ENCODE measurements at places on chromosomes 4 and X.

DNA sequence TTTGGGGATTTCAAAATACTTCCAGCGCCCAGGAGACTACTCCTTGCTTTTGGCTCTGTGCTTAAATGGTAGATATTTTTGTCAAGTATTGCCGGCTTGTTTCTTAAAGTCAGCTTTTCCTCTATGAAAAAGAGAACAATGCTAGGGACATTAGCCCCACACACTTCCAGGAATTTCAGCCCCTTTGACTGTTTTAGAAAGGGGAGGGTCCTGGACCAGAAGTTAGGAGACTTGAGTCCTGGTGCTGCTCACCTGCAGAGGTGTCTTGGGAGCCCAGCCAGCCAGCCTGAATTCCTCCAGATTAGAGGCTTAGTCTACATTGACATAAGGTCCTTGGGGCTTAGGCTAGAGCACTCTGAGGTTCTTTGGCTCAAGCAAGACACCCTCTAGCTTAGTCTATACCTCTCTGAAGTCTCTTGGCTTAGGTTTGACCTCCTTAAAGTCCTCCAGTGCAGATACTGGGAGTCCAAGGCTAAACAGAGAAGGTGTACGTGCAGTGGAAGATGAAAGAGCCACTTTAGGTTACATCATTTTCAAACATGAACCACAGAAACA lies 1.6 kb upstream of the SETD7 start:
- DNase-seq = peak; percentile 62

- DNase-seq = no peak
Observed at GRCh38 chr4:1241466-1241935, 7.4 kb downstream of the CTBP1 start.

GRCh38 chrX:38561951-38562719 lies 793 bp downstream of the TSPAN7 start:
- peak; percentile 57 for DNase-seq

GRCh38 chr4:113094331-113094730 lies 44.9 kb downstream of the ANK2 start:
- no peak for DNase-seq

DNA sequence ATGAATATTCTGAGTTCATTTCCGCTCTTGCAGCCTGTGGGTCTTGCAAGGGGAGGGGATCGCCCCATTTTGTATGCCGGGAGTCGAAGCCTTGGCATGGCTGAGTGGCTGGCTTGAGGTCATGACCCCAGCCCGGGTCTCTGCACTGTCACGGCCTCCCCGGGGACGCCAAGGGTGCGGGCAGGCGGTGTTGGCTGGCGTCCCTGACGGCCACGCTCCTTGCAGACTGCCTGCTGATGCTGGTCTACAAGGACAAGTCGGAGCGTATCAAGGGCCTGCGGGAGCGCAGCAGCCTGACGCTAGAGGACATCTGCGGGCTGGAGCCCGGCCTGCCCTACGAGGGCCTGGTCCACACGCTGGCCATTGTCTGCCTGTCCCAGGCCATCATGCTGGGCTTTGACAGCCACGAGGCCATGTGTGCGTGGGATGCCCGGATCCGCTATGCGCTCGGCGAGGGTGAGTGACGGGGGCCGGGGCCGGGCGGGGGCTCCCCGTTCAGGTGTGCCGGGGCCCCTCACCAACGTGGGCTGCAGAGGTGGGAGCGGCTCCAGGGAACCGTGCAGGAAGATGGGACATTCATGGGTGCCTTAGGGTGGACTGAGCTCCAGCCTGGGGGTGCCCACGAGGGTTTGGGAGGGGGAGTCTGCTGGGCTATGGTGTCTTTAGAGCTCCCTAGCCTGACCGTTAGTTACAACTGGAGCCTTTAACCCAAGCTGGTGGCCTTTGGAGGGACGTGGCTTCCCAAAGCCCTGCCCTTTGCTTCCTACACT lies 10.3 kb downstream of the DOK7 start:
- DNase-seq = no peak

DNA sequence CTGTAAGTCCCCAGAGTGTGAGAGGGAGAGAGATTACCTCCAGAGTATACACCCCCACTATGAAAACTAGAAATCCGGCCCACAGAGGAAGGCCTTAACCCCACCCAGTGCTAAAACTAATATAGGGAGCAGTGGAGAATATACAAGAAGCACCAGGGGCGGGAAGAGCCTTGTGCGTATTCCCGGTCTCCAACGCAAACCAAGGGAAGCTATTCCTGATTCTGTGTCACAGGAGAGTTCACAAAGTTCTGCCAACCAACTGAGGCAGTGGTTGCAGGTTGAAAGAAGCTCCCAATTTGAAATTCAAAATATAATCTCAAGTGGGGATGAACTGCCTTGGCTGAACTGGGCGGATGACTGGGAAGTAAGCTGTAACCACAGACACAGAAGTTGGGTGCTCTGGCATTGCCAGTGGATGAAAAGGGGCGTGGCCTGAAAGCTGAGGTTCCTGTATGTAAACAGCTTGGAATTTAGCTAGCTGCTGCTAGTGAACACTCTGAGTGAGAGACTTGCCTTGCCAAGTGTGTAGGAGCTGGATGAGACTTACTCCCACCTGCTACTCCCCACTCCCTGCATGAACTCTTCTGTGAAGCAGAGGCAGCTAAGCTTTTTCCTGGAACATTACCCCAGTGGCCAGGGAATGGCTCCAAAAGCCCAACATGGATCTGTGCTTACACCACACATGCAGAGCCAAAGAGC lies 32.7 kb downstream of the ELF2 start:
- no peak for DNase-seq

All from activated CD8-positive, alpha-beta memory T cell treated with anti-CD3 and anti-CD28 coated beads for 24 hours (primary cell).